ENCODE measurements at places on chromosomes 11 and 22. TPM values are rescaled to one million over a fixed set of nuclear protein-coding genes. Genes with fewer than 3 reads are reported as not detected.
A peak's percentile ranks its signal among the peaks of the same experiment; 100 is the strongest.

DNA sequence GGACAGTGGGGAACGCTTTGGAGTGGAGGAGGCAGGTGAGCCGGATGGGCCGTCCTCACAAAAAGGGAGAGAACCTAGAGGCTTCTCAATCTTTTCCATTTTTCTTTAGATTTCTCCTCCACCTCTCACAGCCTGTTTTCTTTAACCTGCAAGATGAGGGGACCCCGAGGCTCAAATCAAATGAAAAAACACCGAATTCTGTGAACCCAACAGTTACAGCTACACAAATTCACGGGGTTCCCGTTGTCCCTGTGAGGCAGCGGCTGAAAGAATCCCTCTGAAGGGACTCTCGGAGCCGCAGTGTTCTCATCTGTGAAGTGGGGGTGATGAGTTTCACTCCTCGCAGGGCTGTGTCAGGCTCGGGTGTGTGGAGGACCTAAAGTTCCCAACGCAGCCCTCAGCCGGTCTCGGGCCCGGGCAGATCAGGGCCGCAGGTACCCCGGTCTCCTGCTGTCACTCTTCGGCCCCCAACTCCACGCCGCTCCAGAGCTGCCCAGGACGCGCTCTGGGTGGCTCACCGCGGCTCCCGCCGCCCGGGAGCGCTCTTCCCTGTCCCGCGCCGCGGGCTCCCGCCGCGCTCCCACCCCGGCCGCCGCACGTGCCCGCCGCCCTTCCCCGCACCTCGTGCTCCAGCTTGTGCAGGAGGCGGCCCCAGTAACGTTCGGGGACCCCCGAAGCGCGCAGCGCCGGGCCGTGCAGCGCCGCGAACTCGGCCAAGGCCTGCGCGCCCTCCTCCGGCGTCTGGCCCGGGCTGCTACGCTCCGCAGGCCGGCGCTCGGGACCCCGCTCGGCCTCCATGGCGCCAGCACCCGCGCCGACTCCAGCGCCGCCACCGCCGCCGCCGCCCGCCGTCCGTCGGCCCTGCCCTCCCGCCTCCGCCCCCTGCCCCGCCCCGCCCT, at the start of gene TTLL12:
Gene TTLL12, minus strand, starts transcription at position 863 of the 899 bp plus-strand sequence. Its CDS starts 65 bp downstream, at position 798.
- no peaks in the 10 kb centered on the region for H3K36me3 ChIP-seq
- H3K27ac ChIP-seq: peak within 1 kb of the TSS; percentile 38
- no peaks in the 10 kb centered on the region for H3K27me3 ChIP-seq
- no peak for DNase-seq
- H3K4me3 ChIP-seq: peak within 1 kb of the TSS; percentile 66

DNA sequence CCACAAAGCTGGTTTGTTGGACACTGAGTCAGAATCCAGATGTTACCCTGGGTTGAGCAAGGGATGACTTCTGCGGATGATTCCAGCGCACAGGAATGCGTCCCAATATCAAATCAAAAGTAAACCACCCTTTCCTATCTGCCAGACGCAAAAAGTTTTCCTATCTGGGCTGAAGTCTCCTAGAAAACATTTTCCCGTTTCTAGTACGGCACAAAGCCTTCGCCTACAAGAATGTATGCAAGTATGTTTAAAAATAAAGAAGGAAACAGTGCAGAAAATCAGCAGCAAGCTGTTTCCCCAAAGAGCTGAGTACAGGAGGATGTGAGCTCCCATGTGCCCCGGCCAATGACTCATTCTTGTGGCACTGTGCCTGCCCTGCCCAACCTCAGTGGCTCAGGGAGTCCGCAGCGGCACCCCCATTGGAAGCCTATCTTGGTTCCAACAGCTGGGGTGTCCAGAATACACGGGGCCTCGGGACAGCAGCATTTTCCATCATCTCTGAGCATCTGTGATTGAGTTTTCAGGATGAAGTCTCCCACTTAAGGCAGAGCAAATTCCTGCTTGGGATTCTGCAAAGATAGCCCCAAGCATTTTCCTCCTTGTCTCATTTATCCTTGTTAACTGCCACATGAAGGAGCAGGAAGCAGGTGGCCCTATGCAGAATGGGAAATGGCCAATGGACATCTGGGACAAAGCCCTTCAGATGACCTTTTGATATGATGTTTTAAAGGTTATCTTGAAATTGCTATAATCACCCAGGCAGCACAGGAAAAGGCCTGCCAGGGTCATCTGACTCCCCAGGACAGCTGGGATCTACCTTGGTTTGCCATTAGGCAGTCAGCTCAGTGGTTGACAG, 17.5 kb downstream of the KCNJ5 start:
- no peak overlapping the region for H3K27ac ChIP-seq
- H3K27me3 ChIP-seq: no peaks in the 10 kb centered on the region

GRCh38 chr22:49954354-49954753, 6.2 kb upstream of the PIM3 start:
- H3K27me3 ChIP-seq: no peaks in the 10 kb centered on the region
- H3K4me1 ChIP-seq: no peaks in the 10 kb centered on the region
- H3K36me3 ChIP-seq: no peaks in the 10 kb centered on the region

DNA sequence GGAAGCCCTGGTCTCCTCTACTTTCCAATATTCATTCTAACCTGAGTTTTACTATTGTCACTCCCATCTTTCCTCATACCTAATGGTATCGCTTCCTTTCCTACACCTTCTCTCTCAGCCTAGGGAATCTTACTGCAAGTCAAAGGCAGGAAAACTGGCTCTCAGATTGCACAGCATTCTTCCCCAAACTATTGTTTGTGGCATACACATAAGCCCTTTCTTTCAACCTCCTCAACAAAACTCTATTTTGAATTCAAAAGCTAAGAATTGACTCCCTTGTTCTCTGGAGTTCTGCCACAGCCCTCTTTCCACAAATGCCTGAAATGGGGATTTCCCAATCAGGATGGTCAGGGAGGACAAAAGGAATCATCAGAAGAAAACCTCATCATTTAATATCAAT, 181.5 kb downstream of the FAM76B start:
- H3K4me1 ChIP-seq: no peaks in the 10 kb centered on the region
- H3K27me3 ChIP-seq: no peaks in the 10 kb centered on the region
- no peak for DNase-seq
- H3K4me3 ChIP-seq: no peak overlapping the region

DNA sequence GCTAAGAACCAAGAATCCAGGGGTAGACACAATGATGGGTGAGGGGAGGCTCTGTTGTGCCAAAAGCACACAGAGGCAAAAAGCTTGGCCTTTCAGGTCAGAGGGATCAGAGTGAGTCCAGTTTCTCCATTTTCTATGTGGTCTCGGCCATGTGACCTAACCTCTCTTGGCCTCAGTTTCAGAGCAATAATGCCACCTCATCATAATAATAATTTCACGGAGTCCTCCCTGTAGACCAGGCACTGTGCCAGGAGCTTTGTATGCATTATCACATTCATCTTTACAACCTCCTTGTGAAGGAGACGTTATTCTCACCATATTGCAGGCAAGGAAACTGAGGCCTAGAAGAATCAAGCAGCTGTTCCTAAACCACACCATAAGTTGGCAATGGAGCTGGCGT, 120.2 kb downstream of the WT1 start:
- no peaks in the 10 kb centered on the region for H3K36me3 ChIP-seq
- no peak overlapping the region for H3K27ac ChIP-seq
- no peaks in the 10 kb centered on the region for H3K4me1 ChIP-seq
- no peak for DNase-seq
- H3K27me3 ChIP-seq: no peaks in the 10 kb centered on the region

DNA sequence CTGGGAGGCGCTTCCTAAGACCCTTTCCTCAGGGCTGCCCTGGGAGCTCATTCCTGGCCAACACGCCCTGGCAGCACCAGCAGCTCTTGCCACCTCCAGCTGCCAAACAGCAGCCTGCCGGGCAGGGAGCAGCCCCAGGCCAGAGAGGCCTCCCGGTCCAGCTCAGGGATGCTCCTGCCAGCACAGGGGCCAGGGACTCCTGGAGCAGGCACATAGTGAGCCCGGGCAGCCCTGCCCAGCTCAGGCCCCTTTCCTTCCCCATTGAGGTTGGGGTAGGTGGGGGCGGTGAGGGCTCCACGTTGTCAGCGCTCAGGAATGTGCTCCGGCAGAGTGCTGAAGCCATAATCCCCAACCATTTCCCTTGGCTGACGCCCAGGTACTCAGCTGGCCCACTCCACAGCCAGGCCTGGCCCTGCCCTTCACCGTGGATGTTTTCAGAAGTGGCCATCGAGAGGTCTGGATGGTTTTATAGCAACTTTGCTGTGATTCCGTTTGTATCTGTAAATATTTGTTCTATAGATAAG, 7.6 kb downstream of the SLC39A13 start:
- H3K4me1 ChIP-seq: no peaks in the 10 kb centered on the region
- DNase-seq: peak; percentile 96
- peaks cover 10% of the 10 kb centered on the region for H3K36me3 ChIP-seq
- peak overlapping the region; percentile 32 for H3K27ac ChIP-seq
- H3K4me3 ChIP-seq: no peak overlapping the region

DNA sequence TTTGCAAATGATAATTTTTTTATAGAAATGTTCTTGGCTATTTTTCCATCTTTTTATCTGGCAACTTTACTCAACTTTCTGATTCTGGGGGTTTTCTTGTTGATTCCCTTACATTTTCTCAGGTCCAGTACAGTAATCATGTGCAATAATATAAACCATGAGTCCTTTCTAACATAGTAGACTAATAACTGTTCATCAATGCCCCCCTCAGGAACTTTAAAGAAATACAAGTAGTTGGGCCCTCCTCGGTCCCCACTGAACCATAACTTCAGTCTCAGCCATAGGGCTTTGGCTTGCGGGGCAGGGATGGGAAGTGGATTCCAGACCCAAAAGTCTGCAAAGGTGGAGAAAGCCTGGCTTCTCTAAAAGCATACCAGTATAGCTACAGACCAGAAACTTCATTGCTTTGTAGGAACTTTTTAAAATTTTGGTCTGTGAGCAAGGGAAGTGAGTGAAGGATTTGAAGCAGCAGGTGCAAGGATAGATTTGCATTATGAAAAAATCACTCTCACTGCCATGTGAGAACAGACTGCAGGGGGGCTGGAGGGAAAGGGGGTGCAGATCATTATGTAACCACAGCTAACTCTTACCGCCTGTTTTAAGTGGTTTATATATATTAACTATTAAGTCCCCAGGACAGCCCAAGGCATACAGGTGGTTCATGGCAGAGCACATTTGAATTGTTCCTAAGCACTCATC, 10.4 kb upstream of the TUB start:
- H3K4me3 ChIP-seq: no peak overlapping the region
- no peak for DNase-seq
- no peaks in the 10 kb centered on the region for H3K27me3 ChIP-seq
- H3K27ac ChIP-seq: no peak overlapping the region
- no peaks in the 10 kb centered on the region for H3K4me1 ChIP-seq
- no peaks in the 10 kb centered on the region for H3K36me3 ChIP-seq

DNA sequence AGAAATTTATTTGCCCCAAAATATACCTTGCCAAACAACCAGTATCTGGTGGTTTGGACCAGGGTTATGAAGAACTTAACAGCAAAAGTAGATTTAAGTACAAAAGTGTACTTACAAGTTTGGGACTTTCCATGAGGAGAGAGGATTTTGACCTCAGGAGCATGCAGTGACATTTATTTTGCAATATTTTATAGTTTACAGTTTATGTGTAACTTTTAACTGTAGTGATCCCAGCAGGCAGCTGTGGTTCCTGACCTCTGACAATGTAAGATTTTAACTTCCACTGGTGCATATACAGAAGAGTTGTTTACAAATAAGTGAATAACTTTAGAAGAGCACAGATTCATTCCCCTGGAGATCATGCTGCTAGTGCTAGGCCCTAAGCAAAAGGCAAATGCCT, 6.7 kb downstream of the OR8D1 start:
- no peaks in the 10 kb centered on the region for H3K36me3 ChIP-seq
- no peak for DNase-seq
- no peaks in the 10 kb centered on the region for H3K27me3 ChIP-seq
- H3K4me3 ChIP-seq: no peak overlapping the region

GRCh38 chr11:113473983-113474361, 1.2 kb downstream of the DRD2 start:
- DNase-seq: no peak
- no peaks in the 10 kb centered on the region for H3K36me3 ChIP-seq
- no peak overlapping the region for H3K27ac ChIP-seq
- H3K4me1 ChIP-seq: no peaks in the 10 kb centered on the region

- no peak for DNase-seq
- no peaks in the 10 kb centered on the region for H3K36me3 ChIP-seq
- H3K27me3 ChIP-seq: no peaks in the 10 kb centered on the region
- H3K4me3 ChIP-seq: no peak overlapping the region
- H3K4me1 ChIP-seq: no peaks in the 10 kb centered on the region
- H3K27ac ChIP-seq: no peak overlapping the region
Observed at GRCh38 chr11:45810431-45811108, 5.6 kb downstream of the SLC35C1 start.

DNA sequence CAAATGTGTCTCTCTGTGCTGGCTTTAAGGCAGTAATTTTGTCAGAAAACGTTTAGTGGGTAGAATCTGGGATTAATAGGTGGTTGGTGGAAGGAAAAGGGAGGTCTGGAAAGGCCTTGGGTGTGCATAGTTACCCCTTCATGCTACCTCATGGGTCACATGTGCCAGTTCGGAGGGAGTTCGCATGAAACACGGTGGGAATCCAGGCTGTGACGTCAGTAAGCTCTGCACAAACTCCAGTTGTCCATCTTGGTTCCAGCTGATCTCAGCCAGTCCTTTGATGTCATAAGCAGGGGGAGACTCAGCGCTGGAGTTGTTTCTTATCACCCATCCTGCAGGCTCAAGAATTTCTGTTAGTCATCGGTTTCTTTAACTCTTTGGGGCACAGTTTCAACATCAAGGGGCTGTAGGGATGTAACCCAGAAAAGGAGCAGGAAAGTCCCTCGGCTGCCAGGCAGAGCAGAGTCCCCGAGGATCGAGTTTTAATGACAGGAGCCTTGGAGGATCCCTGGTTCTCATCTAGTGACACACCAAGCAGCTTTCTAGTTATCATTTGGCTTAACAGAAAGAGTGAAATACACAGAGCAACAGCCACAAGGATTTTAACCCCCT, 28.9 kb downstream of the MOV10L1 start:
- no peak overlapping the region for H3K4me3 ChIP-seq
- H3K4me1 ChIP-seq: no peaks in the 10 kb centered on the region
- no peaks in the 10 kb centered on the region for H3K36me3 ChIP-seq
- H3K27me3 ChIP-seq: no peaks in the 10 kb centered on the region
- DNase-seq: no peak

Gene VPREB1
- not detected for total RNA-seq

Gene OR8D1
- total RNA-seq: not detected

Gene MRGPRE
- total RNA-seq: not detected

Gene TYR
- not detected for total RNA-seq

Gene SLN
- 1.0 TPM for total RNA-seq

Gene MGAT3
- total RNA-seq: 11.0 TPM

Gene HBG2
- not detected for total RNA-seq

Gene SLC22A8
- total RNA-seq: not detected
